RWPE1 (cell line): ENCODE measurements at places on chromosomes 3 and 15.

- no peak for DNase-seq
Observed at GRCh38 chr15:34904527-34904926, 65.0 kb downstream of the AQR start.

DNA sequence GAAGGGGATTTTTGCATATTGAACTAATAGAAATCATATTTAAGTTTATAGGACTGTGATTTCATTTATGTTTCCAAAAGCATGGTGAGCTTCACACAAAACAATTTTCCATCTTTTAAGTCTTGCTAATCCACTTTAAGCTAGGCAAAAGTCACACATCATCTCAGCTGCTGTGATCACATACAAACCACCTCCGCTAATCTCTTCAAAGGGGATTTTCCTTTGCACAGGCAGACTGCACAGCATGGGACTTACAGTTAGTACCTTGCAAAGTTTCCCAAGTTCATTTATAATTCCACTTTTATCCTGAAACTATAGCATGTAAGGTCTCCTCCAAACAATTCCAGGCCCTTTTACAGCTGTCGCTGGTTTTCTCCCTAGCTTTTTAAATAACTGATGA is 225.1 kb upstream of the CNTN3 start:
- no peak for DNase-seq

DNA sequence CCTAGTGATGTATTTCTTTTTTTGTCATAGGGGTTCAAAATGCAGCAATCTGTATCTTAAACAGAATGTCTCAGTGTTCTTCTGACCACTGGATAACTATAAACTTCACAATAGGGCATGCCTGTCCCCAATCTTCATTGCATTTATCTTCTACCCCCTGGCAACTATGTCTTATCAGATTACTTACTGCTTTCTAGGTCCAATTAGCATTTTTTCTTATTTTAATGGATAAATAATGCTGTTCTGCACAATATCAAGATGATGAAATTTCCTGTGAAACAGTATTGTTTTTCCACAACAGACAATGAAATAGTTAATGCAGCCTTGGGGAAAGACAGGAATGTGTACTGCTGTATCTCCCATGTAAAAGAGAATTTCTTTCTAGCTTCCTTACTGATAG is 432.1 kb downstream of the NSUN3 start:
- no peak for DNase-seq

DNA sequence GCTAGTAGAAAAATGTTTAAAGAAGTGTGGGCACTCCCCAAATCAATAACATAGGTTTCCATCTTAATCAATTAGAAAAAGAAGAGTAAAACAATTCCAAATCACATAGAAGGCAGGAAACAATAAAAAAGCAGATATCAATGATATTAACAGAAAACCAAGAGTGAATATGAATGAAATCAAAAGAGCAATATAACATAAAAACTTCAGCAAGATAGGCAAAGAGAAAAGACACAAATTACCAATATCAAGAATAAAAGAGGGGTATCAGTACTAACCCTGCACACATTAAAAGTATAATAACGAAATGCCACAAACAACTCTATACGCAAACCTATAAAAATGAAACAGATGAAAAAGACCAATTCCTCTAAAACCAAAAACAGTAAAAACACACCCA is 19.6 kb downstream of the DMXL2 start:
- DNase-seq, result no peak

DNA sequence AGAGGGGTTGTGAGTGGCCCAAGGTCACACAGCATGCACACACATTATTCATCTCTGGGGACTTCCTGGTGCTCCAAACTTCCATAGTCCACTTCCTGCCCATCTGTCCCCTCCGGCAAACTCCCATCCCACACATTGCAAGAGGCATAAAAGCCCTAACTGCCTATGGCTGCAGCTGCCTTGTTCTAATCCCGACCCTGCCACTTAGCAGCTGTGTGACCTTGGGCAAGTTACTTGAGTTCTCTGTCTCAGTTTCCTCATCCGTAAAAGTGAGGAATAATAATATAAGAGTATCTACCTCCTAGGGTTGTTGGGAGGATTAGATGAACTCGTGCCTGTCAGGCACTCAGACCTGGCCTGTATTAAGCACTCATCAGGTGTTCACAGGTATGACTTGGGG is 84.2 kb downstream of the SMAD6 start:
- DNase-seq, result no peak

GRCh38 chr3:44041726-44042125 is 200.0 kb upstream of the TOPAZ1 start:
- DNase-seq, result no peak

DNA sequence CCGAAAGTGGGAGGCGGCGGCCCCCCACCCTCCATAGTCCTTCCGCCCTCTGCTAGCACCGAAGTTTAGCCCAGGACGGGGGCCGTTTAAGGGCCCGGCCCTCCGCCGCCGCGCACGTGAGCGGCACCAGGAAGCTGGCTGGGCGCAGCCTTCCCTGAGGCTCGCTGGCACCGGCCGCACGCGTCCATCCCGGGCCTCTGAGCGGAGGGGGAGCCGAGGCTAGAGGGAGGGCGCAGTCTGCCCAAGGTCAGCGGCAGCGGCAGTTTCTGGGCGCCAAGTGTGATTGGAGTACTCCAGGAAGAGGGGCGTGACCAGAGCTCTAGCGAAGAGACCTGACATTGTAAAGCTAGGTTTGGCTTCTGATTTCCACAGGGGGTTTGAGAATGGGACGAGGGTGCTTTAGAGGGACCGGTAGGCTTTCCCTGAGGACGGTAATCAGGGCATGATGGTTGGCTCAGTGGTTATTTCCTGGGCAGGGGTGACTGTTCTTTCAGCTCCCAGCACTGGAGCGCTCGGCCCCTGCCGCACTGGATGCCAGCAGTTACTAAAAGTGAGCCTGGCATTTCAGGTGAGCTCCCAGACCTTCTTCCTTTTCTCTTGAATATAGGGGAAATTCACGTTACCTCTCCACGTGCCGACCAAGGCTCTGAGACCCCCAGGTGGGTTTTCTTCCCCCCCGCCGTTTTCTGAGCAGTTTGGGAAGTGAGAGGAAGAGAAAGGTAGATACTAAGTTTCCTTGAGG is 853 bp downstream of the TEX264 start:
- DNase-seq, result peak; percentile 62

GRCh38 chr3:45524565-45524964 is 70.0 kb upstream of the LIMD1 start:
- no peak for DNase-seq

- DNase-seq, result no peak
Observed at GRCh38 chr3:126464997-126465396, 10.7 kb downstream of the ZXDC start.

DNA sequence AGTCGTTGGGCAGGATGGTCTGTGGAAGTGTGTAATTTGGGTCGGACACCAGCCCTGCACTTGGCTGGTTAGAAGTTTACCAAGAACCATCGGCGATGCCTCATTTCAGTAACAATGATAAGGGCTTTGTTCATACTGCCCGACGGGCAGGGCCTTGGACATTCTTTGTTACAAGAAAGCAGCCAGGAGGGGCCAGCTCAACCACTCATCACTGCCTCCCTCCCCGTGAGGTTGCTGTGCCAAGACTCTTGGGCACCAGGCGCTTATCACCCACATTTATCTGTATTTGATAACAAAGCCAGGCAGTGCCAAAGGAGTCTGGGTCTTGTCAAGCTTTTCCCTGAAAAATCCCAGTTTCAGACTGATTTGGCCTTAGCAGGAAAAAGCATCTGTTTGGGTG is 235.0 kb downstream of the ADAMTS17 start:
- no peak for DNase-seq

DNA sequence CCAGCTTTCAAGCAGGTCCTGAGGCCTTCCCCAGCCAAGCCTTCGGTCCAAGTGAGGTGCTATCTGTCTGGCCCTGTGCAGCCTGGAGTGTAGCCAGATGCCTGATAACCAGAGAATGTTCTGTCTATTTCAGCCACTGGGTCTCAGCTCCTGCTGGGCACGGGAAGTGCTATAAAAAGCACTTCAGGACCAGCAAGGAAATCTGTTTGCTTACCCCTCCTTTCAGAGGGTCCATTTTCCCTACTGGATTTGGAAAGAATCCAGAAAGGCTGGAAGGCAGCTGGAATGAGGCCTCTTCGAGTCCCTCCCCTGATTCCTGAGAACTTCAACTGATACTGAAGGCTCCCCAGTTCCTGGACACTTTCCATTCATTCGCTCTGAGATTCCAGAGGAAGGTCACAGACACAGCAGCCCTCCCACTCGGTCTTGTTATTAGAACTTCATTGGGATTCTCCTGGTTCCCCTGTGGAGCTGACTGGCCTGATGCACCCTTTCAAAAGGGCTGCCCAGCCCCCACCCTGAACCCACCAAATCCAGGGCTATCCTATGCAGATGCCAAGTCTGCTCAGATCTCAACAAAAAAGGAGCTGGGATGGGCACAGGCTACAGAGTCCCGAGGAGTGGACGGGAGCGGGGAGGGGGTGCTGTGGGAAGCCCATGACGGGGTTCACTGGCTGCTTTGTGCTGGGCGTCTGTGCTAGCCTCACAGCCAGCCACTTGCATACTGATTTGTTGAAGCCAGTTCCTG is 70.4 kb downstream of the UMPS start:
- DNase-seq, result no peak

DNA sequence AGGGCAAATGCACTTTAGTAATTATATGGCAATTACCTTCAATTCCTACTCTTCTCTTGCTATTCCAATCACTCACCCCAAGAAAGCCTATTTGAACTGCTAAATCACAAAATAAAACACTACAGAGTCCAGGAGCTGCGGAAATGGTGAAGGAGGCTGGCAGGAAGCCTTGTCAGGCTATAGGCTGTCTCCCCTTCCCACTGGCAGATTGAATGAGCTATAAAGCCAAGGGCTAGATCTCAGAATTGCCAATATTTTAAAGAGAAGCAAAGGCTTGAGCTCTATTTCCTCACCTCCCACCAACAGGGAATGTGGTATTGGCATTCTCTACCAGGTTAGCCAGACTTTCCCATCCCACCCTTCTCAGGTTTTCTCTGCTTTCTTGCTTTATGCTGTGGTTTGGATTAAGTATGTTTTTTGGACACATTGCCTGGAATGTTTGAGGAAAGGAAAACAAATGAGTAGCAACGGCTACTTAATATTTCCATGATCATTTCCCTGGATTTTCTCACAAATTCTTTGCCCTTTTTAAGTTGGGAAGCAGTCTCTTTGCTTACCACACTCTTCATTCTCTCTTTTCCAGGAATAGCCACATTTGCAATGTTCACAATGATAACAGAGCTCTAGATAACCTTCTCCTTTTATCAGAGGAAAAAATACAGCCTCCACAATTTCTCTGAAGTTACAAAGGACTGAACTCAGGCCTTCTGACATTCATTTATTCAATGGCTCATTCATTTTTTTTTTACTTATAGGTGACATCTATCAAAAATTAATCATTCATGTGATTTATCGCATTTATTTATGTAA is 1125.4 kb downstream of the ROBO1 start:
- no peak for DNase-seq

- no peak for DNase-seq
Observed at GRCh38 chr15:40702077-40702476, 7.1 kb downstream of the RAD51 start.

DNA sequence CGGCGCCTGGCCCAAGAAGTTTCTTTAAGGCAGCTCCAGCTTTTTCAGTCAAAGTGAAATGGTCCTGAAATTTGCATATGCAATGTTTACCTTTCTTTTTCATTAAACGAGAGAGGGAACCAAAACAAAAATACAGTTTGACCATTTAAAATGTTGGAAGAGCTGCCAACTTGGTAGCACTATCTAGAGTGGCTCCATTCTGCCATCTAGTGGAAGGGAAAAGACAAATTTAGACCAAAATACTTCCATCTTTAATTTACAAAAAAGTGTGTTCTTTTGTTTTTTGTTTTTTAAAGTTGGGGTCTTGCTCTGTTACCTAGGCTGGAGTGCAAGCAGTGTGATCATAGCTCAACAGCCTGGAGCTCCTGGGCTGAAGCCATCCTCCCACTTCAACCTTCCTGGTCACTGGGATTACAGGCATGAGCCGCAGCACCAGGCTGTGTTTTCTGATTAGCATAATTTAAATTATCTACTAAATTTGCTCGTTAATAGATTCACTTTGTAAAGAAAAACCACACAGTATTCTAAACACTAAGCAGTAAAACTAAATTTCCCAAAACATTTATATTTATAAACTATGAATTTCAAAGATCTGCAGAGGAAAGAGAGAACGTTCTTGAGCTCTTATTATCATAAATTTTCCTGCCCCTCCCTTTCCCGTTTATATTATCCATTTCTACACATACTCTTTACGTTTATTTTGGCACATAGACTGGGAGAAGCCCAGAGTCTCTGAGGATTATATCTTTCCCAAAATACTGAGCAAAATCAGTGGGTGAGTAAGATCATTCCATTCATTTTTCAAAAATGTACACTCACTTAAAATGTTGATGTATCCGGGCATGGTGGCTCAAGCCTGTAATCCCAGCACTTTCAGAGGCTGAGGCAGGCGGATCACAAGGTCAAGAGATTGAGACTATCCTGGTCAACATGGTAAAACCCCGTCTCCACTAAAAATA is 15.4 kb upstream of the RFC4 start:
- no peak for DNase-seq

- DNase-seq, result peak; percentile 91
Observed at GRCh38 chr15:89662893-89663626, 7.8 kb upstream of the KIF7 start.

- no peak for DNase-seq
Observed at GRCh38 chr15:89759835-89760234, 8.8 kb upstream of the MESP1 start.

- DNase-seq, result no peak
Observed at GRCh38 chr3:15635121-15635661, 33.6 kb downstream of the BTD start.

DNA sequence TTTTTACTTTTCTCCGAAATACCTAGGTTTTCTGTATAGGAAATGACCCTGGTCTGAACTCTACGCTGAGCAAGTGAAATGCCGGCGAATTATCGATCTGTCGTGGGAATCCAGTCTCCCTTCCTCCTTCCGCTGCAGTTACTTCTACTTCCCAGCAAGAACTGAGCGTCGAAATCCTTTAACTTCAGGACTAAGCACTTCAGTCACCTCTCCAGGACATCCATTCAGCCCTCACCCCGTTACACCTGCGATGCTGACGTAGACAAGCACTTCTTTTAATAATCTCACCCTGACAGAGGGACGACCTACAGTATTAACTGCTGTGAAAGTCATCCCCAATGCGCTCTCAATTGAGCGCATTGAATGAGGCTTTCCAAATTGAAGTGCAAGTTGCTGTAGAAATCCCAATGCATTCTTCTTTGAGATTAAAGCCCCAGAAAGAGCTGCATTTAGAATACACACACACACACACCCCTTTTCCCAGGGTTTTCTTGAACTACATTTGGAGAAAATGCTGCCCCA is 1.3 kb downstream of the TOP2B start:
- no peak for DNase-seq
